Astrocyte (in vitro differentiated cells and primary cell): ENCODE measurements at places on chromosomes 2 and 18.

DNA sequence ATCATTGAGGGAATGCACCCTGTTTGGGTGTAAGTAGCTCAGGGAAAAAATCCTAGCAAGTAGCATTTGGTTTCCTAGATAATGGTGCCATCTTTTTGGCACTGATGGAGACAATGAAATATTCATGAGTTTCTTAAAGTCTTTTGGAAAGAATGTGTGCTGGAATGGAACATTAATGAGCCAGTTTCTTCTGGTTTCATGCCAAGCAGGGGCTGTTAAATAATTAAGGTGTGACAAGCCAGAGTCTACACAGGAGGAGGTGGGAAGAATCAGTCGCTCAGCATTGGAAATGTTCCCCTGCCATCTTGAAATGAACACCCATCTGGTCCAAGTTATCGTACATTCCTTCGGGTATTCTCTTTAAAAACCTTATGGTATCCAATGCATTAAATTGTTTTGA lies 457.3 kb downstream of the RIT2 start:
- no peak for DNase-seq

- no peak for DNase-seq
Measured at GRCh38 chr2:222862909-222863544, 2.2 kb downstream of the ACSL3 start.

GRCh38 chr2:119111115-119111975 lies 47.2 kb downstream of the C1QL2 start:
- DNase-seq, result no peak

DNA sequence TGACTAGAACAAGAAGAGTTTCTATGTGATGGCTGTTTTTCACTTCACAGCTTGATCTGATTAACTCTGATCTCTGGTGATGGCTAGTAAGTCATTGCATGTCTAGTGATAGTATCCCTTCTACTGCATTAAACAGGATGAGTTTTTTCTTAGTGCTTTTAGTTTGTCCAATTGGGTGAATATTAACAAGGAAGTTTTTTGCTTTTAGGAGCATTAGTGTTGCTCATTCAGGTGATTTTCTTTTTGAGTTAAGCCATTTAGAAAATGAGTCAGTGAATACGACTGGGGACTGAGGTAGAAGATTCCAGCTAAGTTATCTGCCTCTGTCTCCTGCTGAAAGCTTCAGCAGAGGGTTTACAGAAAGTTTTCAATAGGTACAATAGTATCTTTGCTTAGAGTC lies 306.7 kb downstream of the PIK3C3 start:
- no peak for DNase-seq

DNA sequence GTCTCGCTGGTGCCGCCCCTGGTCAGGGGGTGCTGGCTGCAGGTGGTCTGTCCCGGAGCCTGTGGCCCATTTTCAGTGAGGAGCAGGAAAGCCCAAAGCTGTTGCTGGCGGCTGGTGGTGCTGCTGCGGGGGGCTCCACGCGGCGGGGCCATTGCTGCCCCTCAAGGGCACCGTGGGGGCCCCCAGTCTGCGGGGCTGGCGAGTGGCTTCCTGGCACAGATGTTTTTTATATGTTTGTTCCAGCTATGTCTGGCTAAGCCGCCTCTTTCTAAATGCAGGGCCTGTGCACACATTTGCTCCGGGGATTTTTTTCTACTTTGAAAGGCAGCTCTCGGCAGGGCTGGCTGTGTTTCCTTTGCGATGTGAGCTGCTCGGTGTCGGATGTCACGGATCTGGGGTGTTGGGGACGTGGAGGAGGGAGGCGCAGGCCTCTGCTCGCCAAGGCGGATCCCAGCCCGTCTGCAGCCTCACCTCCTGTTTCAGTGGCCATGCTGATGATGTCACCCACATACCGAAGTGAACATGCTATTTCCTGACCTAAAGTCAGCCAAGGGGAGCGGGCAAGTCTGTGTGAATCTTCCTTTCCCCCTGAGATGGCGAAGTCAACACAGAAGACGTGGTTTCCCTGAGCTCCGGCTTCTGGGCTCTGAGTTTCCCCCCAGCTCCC lies 112.0 kb upstream of the CTDP1 start:
- peak; percentile 98 for DNase-seq

GRCh38 chr18:3037423-3037915 lies 24.5 kb upstream of the LPIN2 start:
- peak; percentile 54 for DNase-seq

GRCh38 chr18:58502628-58503027 lies 126.3 kb downstream of the ALPK2 start:
- DNase-seq, result no peak

- no peak for DNase-seq
Measured at GRCh38 chr2:208783184-208783583, 376.6 kb downstream of the PTH2R start.

- DNase-seq, result no peak
Measured at GRCh38 chr2:232653441-232653840, 20.0 kb downstream of the EFHD1 start.

GRCh38 chr2:104408266-104408665 lies 445.6 kb upstream of the POU3F3 start:
- DNase-seq, result peak; percentile 38

GRCh38 chr2:217610401-217610814 lies 392.4 kb downstream of the TNS1 start:
- DNase-seq, result no peak

- DNase-seq, result no peak
Measured at GRCh38 chr18:56217406-56217805, 421.0 kb downstream of the TXNL1 start.

GRCh38 chr2:18998491-18998890 lies 359.9 kb downstream of the OSR1 start:
- DNase-seq, result no peak
